ENCODE measurements at places on chromosomes 2 and 18.

DNA sequence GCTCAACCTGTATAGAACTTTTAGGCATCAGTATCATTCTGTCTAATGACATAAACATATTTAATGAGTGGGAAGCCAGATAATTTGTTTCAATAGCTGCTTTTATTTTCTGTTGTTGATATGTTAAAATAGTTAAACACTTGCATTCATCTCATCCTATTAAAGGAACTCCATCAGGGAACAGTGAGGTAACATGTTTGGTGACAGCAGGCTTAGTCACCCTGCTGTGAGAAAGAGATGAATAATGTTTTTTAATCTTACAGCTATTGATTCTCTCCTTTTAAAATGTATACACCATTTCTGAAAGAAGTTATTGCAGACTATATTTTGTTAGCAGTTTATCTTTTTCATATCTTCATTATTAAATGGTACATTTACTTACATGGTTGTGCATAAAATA, 123.3 kb upstream of the CWC22 start:
- no peak for DNase-seq

GRCh38 chr2:38602136-38602731, 494 bp downstream of the HNRNPLL start:
- DNase-seq: no peak

GRCh38 chr2:55361465-55362189, 58.0 kb downstream of the CCDC88A start:
- DNase-seq: no peak

GRCh38 chr2:186426153-186427016, 59.7 kb upstream of the ZC3H15 start:
- no peak for DNase-seq

GRCh38 chr2:70201831-70202230, 11.0 kb upstream of the C2orf42 start:
- DNase-seq: no peak

DNA sequence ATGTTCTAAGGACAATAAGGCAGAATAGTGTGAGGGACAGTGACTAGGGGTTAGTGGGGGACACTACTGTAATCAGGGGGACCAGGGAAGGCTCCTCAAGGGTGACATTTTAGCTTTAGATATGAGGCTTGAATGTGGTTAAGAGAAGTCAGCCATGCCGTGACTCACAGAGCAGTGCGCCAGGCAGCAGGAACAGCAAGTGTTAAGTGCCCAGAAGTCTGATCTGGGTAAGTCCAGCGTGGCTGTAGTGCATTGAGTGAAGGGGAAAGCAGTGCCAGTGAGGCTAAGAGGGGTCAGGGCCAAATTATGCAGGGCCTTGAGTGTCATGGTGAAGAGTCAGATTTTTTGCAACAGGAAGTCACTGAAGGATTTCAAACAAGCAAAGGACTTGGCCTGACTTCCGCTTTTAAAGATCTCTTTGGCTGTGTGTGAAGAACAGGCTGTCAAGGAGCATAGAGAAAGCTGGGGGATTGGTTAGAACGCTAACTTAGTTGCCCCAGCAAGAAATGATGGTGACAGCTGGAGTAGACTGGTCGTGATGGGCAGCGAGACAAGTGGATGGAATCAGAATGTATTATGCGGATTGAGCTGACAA, 151.5 kb downstream of the MSH2 start:
- no peak for DNase-seq

- no peak for DNase-seq
Measured at GRCh38 chr2:127577503-127577902, 42.0 kb downstream of the MYO7B start.

GRCh38 chr2:163467251-163467630, 268.6 kb downstream of the FIGN start:
- DNase-seq: no peak

GRCh38 chr2:116133381-116133942, 1681.0 kb upstream of the DDX18 start:
- DNase-seq: no peak

- no peak for DNase-seq
Measured at GRCh38 chr2:219089330-219089729, 28.6 kb upstream of the IHH start.

- DNase-seq: no peak
Measured at GRCh38 chr2:78147466-78147865, 625.3 kb upstream of the LRRTM4 start.

GRCh38 chr2:237861875-237862527, 2.6 kb downstream of the RAMP1 start:
- no peak for DNase-seq

GRCh38 chr18:61602836-61603235, 269.6 kb downstream of the CDH20 start:
- DNase-seq: no peak

DNA sequence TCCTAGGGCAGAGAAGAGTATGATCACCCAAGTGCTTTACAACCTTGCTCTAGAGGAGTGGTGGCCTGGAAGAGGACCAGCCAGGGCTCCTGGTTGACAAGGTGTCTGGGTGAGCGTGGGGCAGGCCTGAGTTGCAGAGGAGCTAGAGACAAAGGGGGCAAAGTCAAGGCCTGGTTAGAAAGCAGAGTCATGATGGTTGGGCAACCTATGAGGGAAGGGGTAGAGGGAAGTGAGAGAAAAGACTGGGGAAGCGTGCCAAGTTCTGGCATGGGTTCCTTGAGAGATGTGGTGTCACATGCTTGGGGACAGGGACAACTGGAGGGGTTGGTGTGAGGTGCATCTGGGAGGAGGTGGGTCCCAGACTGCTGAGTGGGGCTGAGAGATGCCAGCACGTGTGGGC, 13.5 kb downstream of the ZFP36L2 start:
- no peak for DNase-seq

GRCh38 chr2:39845460-39846146, 66.5 kb upstream of the THUMPD2 start:
- DNase-seq: no peak

GRCh38 chr2:10579441-10579840, 110.3 kb downstream of the NOL10 start:
- no peak for DNase-seq

DNA sequence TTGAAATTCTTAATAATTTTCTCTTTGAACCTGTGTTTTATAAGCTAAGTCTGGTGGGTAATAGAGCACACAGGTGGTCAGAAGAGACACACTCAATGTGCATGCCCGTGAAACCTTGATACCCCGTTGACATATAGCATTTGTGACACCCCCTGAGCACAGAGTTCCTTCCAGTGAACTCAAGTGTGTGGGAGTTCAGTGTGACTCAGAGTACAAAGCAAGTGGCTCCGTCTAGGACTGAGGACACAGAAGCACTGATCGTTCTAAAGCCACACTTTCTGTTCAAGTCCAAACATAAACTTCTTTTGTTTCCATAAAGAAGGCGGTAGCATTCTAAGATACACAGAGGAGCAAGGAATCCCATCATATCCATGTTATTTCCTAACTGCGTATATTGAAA, 523.6 kb downstream of the PID1 start:
- no peak for DNase-seq

DNA sequence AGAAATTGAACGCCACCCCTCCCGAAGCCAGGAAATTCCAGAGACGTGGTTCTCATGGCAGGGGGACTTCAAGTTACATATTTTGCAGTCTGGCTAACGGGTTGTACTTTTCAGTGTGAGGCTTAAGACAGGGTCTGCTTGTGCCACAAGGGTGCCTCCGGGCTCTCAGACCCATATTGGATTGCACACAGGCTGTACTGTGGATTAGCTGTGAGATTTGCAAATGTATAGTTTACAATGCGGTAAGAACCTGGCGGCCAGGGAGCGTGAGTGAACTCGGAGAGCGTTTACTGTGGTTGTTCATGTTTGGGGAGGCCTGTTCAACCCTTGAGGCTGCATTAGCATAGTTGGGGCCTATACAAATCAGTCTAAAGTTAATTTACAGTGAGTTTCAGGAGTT, 143.9 kb upstream of the SIX2 start:
- DNase-seq: no peak

- DNase-seq: no peak
Measured at GRCh38 chr2:42860319-42861094, 68.1 kb upstream of the HAAO start.

- DNase-seq: peak; percentile 44
Measured at GRCh38 chr2:53715568-53715967, 52.0 kb upstream of the CHAC2 start.

GRCh38 chr2:7896940-7897487, 784.8 kb upstream of the ID2 start:
- no peak for DNase-seq

DNA sequence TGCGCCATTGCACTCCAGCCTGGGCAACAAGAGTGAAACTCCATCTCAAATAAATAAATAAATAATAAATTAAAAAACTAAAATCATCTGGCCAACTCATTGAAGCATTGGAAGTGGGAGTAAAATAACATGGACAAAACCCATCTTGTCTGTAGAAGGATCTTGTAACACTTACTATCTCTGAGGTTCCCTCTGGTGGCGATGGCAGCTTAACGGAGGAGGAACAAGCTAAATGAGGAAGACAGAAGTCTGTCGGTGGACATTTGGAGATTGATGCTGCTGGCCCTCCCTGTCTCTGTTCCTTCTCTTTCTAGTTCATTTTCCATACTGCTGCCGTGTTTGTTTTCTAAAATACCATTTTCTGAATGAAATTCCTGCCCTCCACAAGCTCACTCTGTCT, 43.4 kb downstream of the ZCCHC2 start:
- peak; percentile 60 for DNase-seq

DNA sequence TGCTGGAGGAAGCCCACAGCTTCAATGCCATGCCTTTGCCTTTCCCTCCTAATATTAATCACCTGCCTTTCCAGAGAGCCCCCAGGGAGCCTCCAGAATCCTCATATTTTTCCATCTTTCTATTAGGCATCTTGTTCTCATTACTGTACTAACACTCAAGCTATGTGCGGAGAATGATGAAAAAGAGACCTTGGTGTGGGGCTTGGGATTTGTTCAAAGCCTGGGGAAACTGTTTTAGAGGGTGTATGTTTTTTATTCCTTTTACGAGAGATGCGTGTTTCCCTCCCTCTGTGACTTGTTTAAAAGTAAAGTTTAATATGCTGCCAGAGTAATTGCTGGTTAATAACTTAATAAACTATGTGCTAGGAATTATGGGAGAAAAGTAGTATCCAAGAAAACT, 102.4 kb upstream of the ZFP36L2 start:
- DNase-seq: no peak

- no peak for DNase-seq
Measured at GRCh38 chr2:224669449-224669848, 46.7 kb downstream of the CCDC195 start.

DNA sequence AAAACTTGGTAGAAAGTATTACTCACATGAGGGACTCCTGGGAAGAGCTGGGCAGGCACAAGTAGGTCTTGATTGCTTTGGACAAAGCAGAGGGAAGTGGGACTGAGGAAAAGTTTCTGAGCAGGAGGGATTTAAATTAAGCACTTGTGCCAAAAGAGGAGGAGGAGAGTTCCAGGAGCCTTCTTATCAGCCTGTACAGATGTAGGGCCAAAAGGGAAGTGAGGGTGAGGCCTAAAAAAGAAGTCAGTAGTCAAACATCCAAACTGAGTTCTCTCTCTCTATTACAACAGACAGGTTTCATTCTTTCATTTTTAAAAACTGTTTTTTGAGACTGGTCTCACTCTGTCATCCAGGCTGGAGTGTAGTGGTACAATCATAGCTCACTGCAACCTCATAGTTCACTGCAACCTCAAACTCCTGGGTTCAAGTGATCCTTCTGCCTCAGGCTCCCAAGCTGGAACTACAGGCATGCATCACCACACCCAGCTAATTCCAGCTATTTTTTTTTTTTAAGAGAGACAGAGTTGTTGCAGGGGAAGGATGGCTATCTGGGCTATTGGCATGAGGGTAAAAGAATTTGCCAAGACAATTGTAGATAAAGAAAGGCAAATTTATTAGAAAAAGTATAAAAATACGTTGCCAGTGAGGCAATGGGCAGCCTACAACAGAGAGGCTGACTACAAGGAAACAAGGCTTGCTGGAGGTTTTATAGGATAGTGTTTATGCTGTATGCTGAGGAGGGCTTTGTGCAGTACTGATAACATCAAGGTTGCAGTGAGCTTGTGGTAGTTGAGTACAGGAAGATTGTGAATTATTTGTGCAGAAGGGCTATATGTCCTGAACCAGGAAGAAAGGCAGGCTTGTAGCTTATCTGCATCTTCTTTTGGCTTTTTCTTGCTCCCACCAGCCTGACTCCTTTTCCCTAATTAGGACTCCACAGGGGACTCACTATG, 29.0 kb downstream of the CFAP210 start:
- no peak for DNase-seq

- DNase-seq: no peak
Measured at GRCh38 chr2:45263147-45263546, 253.9 kb upstream of the SIX2 start.

- DNase-seq: peak; percentile 86
Measured at GRCh38 chr2:27954771-27955383, 64.3 kb downstream of the BABAM2 start.

GRCh38 chr18:53984021-53984420, 240.4 kb downstream of the MBD2 start:
- no peak for DNase-seq
